Kidney tubule cell (primary cell): ENCODE measurements at places on chromosomes 2 and 18.

DNA sequence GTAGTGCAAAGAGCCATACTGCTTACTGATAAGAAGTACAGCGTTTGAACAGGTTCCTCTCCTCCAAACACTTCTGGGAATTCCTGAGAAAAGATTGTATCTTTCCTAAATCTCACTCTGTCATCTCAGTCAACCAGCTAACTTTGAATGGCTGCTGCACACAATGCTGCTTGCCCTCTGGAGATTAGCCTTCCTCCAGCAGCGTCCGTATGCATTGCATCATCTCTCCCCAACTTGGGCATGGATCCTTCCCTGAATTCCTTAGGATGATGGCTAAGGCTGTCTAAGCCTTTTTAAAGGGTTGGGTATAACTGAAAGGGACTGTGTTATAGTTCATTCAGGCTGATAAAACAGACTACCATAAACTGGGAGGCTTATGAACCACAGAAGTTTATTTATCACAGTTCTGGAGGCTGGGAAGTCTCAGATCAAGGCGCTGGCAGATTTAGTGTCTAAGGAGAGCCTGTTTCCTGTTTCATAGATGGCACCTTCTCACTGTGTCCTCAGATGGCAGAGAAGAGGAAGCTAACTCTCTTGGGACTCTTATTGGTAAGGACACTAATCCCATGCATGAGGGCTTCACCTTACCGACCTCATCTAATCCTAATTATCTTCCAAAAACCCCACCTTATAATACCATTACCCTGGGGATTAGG, 105.3 kb downstream of the PAX3 start:
- DNase-seq = no peak

- peak; percentile 69 for DNase-seq
Measured at GRCh38 chr2:68031542-68032160, 31.2 kb downstream of the C1D start.

DNA sequence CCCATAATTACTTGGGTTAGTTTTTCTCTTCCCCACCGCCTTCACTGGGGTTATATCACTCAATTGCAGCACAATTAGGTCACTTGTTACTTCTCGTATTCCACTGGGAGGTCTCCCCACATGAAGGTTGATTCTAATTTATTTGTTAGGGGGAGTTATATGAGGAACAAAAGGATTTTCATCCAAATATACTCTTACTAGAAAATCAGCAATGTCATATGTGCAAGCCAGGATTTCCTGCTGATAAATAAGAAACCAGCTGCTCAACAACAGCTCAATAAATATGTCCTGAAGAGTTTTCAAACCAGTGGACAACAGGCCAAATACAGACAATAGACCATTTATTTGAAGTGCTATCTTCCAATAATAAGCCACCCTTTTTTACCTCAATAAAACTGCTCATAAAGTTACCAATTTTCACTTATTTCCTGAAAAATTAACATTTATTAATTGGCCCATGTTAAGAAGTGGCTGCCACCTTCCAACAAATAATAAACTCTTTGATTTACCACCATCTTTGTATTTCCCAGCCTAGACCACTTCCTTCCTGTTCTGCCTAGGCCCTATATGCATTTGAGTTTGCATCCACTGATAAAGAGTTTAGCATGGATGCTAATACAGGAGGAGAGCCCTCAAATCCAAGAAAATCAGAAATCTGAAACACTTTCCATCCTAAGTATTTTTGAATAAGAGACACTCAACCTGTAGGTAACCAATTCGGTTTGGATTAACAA, 184.4 kb upstream of the SLC39A10 start:
- DNase-seq = no peak

DNA sequence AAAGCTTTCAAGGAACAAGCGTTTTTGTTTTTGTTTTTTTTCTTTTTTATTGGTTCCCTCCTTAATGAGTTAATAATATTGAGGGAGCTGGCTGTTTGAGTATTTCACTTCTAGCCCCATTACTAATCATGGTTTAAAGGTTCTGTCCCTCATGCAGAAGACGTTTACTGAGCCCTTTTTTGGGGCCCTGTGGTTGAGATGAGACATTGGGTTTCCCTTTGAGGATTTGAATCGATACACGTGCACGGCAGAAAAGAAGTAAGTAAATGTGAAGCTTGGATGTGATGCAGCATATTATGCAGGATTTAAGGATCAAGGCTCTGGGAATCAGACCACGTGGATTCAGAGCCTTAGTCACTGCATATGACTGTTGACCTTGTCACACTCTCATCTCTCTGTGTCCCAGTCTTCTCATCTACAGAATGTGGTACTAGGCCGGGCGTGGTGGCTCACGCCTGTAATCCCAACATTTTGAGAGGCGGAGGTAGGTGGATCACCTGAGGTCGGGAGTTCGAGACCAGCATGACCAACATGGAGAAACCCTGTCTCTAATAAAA, 1.0 kb upstream of the CHST10 start:
- DNase-seq = peak; percentile 11

GRCh38 chr2:236601316-236602202, 31.9 kb downstream of the ACKR3 start:
- peak; percentile 28 for DNase-seq

GRCh38 chr2:18598848-18599484, 9.6 kb upstream of the NT5C1B start:
- no peak for DNase-seq

GRCh38 chr2:220705678-220706077, 866.4 kb downstream of the EPHA4 start:
- no peak for DNase-seq

- no peak for DNase-seq
Measured at GRCh38 chr2:224393157-224393872, 8.6 kb downstream of the FAM124B start.

- peak; percentile 91 for DNase-seq
Measured at GRCh38 chr2:234880551-234881211, 71.1 kb upstream of the SH3BP4 start.

DNA sequence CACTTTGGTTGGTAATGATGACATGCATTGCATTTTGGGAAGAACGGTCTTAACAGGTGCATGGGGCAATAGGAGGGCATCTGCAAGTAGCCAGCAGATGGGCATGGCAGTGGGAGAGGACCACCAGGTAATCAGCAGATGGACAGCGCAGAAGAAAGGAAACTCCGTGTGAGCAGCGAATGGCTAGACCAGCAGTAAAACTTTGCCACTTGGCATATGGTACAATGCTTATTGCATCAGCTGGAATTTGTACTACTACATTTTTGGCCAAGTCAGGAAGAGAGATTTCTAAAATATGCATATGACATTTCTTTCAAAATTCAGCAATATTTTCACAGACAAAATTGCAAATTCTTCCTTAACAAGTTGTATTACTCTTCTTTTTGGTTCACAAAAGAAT, 768.5 kb downstream of the LRP1B start:
- DNase-seq = no peak

GRCh38 chr2:52253416-52253980, 1221.6 kb upstream of the NRXN1 start:
- DNase-seq = no peak

DNA sequence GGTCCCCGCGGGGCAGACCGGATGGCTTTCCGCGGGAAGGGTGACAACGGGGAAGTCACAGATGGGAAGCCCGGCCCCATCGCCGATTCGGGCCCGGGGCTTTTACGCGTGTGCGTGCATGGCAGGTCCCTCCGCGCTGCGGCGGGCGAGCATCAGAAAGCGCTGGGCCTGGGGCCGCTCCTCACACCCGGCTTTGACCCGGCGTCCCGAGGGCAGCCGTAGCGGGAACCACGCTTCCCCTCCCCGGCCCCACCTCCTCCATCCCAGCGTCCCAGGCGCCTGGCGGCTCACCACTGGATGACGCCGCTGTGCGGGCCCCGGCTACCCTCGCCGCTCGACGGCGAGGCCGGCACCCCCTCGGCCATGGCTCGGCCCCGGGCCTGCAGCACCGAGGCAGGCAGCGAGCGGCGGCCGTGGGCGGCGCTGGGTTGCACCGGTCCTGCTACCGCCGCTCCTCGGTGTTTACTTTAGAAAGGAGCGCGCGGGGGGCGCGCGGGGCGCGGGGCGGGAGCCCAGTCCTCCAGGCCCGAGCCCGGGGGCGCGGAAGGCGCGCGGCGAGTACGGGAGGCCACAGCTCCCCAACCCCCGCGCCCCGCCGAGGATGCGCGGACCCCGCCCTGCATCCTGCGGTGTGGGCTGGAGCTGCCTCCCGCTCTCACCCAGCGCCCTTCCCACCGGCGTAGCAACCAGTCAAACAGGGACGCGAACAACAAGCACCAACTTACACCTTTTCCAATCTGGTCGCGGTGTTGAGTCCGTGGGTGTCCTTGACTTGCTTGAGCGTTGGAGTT, 806 bp downstream of the RFX8 start:
- peak; percentile 20 for DNase-seq

DNA sequence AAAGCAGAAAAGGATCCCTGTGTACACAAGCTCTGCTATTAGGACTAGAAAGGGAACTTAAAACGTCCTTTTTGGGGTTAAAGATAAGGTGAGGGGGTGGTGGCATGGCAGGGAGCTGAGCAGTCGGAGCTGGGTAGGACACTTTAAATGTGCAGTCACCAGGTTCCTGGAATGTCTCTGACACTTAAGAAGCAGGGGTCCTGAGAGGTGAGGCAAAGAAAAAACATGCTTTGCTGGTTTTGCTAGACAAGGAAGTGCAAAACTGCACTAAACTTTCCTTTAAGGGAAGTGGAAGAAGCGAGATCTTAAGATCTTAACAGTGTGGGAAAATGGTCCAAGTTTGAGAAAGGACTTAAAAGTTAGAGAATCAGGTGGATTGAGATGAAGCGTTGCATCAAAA, 99.5 kb upstream of the MAP3K20 start:
- DNase-seq = no peak

DNA sequence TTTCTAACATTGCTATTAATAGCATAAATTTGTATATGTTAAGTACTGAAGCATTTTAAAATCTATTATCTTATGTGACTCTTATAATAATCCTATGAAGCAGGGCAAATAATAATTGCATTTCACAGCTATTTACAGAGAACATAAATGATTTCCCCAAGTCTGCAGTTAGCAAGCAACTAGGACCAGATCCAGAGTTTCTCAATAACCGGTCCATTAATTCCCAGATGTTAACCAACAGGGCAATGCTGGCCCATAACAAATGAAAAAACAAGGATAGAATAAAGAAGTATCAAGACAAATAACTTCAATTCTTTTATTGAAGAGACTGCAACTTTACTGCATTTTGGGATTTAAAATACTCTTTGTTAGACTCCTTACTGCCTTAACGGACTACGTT, 91.7 kb upstream of the SPTBN1 start:
- no peak for DNase-seq

DNA sequence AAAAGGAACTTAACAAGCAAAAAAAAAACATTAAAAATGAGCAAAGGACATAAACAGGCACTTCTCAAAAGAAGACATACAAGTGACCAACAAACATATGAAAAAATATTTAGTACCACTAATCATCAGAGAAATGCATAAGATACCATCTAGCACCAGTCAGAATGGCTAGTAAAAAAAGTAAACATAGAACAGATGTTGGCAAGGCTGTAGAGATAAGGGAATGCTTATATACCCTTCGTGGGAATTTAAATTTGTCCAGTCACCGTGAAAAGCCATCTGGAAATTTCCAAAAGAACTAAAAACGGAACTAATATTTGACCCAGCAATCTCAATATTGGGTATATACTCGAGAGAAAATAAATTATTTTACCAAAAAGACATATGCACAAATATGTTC, 1751.3 kb upstream of the LRRTM1 start:
- no peak for DNase-seq
